Epithelial cell of prostate (primary cell): ENCODE measurements at places on chromosomes 16 and 17.

GRCh38 chr16:19232988-19233387, 52.5 kb upstream of the CLEC19A start:
- DNase-seq: no peak

DNA sequence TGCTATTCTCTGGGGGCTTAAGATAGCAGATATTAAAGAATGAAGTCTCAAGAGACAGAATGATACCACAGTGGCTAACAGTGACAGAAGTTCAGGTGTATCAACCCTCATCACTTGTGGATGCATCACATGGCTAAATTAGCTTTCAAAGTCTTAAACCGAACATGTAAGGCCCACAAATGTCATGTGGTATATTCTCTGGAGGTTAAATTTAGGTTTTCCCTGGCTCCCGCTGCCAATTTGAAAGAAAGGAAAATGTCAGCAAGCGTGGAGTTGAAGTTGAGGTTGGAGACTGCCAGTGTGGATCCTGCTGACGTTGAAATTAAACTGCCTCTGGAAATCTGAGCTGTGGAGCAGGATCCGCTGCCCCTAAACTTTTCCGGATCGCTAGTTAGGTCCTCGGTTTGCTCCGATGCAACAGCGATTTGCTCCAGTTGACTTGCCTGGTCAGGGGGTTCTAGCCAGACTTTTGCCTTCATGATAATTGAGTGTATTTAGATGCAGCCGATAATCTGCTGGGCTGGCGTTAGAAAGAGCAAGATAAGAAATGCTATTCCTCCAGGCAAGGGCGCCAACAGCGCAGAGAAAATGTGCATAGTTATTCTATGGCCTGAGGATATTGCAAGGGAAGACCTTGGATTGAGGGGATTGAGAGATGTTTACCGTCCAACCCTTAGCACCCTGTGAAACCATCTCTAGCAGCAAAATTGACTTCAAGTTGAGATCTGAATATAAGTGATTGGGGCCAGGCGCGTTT, 443.9 kb downstream of the TMEM114 start:
- DNase-seq: no peak

GRCh38 chr17:76492989-76493501, 8.2 kb downstream of the RHBDF2 start:
- DNase-seq: peak; percentile 8

- DNase-seq: no peak
These were observed 13.3 kb upstream of the PECAM1 start for GRCh38 chr17:64403881-64404460.

- no peak for DNase-seq
These were observed 1.8 kb upstream of the CBX1 start for GRCh38 chr17:48102798-48103715.

- no peak for DNase-seq
These were observed 7.3 kb downstream of the ABI3 start for GRCh38 chr17:49217651-49218413.

DNA sequence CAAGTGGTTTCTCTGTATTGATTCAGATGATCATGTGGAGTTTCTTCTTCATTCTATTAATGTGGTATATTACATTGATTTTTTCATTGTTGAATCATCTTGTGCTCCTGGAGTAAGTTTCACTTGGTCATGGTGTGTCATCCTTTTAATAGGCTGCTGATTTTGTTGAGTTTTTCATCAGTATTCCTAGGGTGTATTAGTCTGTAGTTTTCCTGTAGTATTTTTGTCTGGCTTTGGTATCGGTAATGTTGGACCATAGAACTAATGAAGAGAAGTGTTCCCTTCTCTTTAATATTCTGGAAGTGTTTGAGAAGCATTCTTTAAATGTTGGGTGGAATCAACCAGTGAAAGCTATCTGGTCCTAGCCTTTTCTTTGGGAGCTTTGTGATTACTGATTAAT, 99.0 kb downstream of the OMG start:
- DNase-seq: peak; percentile 16

- DNase-seq: no peak
These were observed 62.1 kb downstream of the ABHD15 start for GRCh38 chr17:29504711-29505110.

- DNase-seq: no peak
These were observed 88.8 kb downstream of the LITAF start for GRCh38 chr16:11497851-11498289.

DNA sequence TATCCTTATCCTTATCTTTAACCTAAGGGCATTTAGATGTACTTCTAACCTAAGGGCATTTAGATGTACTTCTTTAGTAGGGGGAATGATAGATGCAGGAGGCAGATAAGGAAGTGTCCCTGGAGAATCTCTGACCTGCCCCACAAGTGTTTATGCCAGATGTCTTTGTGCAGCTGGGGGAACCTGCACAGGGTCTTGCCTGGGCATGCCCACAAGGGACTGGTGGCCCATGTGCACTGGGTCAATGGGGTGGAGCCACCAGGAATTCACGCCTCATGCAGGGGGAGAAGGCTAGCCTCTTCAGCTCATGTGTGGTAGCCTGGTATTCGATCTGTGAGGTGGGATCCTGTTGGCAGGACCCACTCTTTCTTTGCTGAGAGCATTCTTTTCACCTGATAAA, 38.0 kb downstream of the CA10 start:
- DNase-seq: no peak

DNA sequence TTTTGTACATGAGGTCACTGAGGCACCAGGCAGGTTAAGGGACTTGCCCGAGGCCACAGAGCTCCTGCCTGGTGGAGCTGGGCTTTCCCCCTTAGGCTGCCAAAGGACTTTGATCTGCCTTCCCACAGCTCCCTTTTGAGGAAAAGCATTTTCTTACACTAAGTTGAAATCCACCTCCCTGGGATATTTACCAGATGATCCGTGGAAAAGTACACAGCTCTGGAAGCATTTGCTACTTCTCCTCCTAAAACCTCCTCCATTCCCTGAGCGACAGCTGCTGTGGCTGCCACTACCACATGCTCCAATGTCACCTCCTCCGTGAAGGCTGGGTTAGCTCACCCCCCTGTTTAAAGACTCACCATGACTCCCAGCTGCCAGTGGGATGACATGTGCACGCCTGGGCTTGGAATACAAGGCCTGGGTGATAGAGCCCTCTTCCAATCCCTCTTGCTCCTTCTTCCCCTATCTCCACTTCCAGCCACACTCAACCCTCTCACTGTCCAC, 1.2 kb upstream of the MPRIP start:
- no peak for DNase-seq

DNA sequence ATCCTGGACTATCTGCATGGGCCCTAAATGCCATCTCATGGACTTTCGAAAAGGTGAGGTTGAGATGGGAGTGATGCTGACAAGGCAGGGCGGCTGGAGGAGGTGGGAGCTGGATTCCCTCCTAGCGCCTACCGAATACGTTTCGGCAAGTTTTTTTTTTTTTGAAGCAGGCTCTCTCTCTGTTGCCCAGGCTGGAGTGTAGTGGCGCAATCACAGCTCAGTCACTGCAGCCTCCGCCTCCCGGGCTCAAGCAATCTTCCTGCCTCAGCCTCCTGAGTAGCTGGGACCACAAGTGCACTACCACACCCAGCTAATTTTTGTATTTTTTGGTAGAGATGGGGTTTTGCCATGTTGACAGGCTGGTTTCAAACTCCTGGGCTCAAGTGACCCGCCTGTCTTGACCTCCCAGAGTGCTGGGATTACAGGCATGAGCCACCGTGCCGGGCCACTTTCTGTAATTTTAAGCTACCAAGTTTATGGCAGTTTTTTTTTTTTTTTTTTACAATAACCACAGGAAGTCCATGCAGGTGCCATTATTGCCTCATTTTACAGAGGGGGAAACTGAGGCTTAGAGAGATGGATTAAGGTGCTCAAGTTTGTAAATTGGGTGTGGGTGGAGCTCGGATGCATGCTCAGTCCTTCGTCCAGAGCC, 246.4 kb downstream of the PRKCA start:
- DNase-seq: no peak

DNA sequence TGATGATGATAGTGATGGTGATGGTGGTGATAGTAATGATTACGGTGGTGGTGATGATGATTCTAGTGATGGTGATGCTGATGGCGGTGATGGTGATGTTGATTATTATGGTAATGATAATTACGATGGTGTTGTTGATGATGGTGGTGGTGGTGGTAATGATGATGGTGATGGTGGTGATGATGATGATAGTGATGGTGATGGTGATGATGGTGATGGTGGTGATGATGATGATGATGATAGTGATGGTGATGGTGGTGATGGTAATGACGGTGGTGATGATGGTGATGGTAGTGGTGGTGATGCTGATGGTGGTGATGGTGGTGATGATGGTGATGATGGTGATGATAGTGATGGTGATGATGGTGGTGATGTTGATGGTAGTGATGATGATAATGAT, 370.0 kb downstream of the CDH13 start:
- DNase-seq: no peak
